ENCODE measurements at places on chromosomes 2 and 18. TPM values are rescaled to one million over a fixed set of nuclear protein-coding genes. Genes with fewer than 3 reads are reported as not detected.

The COLEC12 gene
- polyA plus RNA-seq, result 69.0 TPM

The XDH gene
- 0.17 TPM for polyA plus RNA-seq

GRCh38 chr2:37375741-37376288 is 31.4 kb downstream of the QPCT start:
- no peaks in the 10 kb centered on the region for H3K4me1 ChIP-seq
- no peaks in the 10 kb centered on the region for H3K36me3 ChIP-seq
- no peaks in the 10 kb centered on the region for H3K27me3 ChIP-seq
- H3K4me3 ChIP-seq, result no peak overlapping the region
- H3K27ac ChIP-seq, result no peak overlapping the region
- no peak for DNase-seq

DNA sequence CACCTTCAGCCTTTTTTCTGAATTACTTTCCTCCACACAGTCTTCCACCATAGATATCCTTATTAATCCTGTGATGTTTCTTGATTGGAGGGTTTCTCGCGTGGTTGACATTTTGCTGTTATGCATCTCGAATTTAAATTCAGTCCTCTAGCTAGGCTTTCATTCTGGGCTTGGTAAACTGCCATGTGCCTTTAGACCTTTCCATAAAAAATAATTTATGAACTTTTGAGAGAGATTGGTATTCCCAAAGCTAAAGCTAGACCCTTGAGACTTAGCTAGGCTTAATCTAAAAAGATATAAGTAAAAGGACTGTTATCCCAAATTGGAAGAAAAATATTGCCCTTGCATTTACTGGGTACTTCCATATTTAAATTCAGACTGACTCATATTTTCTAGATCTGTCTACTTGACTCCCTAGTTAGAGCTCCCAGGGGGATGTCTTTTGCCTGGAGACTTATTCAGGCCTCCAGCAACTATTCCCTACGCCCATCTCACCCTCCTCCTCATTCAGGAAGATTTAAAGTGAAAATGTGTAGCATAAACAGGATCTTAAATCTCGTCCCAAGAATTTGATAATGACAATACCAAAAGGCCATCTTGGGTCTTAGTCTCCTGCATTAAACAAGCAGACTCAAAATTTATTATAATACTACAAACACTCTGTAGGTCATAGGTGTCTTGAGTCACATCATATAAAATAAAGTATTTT is 60.3 kb downstream of the KIAA2012 start:
- H3K4me3 ChIP-seq, result no peak overlapping the region
- no peak for DNase-seq
- H3K36me3 ChIP-seq, result no peaks in the 10 kb centered on the region
- H3K27me3 ChIP-seq, result no peaks in the 10 kb centered on the region
- no peak overlapping the region for H3K27ac ChIP-seq
- no peaks in the 10 kb centered on the region for H3K4me1 ChIP-seq

Data from cardiac muscle cell (in vitro differentiated cells and primary cell).